ENCODE measurements at places on chromosomes 3 and 15.

DNA sequence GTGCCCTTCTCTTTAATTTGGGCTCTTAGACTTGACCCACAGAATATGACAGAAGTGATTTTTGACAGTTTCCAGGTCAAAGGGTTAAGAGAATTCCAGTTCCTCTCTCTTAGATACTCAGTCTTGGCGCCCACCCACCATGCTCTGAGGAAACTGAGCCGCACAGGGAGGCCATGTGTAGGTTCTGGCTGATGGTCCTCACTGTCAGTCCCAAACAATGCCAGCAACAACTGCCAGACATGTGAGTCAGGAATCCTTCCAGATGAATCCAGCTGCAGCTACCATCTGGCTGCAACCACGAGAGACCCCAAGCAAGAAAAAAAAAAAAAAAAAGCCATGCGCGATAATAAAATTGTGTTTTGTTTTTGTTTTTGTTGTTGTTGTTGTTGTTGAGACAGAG is 326.6 kb downstream of the MAGI1 start:
- no peak for DNase-seq

DNA sequence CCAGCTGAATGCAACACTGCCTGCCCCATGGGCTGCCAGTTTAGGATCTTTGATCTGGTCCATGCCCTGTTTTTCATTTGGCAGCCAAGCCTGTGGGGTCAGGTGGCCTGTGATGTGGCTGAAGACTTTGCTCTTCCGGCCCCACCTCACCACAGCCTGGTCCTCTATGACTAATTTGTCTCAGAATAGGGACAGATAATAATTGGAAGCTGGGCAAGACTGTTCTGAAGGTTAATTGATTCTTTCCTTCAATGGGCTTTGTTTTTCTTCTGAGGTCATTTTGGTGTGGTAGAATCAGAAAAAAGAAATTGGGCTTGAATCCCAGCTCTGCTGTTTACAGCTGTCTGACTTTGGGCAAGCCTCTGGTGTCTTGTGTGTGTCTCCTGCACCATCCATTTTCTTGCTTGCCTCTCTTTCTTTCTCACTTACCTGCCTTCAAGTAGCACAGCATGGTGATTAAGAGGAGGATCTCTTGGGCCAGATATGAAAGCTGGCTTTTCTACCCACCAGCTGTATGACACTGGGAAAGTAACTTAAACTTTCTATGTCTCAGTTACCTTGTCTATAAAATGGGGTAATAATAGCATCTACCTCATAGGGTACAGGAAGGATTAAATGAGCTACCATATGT is 24.2 kb downstream of the ABHD2 start:
- no peak for DNase-seq

DNA sequence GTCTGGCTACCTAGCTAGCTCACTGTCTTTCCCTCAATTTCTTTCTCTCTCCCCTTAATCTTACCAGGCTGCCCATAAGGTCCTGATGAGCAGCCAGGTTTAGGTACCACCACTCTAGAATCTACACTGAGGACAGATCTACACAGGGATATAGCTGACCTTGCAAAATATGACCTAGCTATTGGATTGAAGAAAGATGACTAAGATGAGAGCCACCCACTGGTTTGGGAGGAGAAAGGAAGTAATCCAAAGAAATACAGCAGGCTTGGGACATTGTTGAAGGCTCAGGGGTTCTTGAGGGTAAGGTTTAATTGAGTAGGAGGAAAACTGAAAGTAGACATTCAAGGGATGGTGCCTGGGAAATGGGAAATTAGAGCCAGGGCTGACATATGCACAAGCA is 142.0 kb upstream of the TMC3 start:
- no peak for DNase-seq

DNA sequence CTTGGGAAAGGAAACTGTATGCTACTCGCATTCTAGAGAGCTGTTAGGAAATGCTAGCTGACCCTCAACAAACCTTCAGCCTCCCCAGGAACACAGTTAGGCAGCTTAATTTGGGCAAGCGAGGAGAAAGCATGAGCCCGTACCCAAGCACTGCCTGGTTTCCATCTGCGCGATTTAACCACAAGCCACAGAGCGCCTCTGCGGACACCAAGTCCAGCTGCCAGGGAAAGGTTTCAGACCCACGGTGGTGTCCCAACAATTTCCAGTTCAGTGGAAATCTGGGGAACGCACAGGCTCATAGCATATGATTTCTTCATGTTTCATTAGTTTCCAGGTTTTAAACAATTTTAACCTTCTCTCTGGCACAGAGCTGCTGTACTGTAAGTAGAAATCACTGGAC is 617.6 kb downstream of the FHIT start:
- DNase-seq: no peak

GRCh38 chr3:79872483-79872882 is 104.7 kb upstream of the ROBO1 start:
- DNase-seq: no peak

DNA sequence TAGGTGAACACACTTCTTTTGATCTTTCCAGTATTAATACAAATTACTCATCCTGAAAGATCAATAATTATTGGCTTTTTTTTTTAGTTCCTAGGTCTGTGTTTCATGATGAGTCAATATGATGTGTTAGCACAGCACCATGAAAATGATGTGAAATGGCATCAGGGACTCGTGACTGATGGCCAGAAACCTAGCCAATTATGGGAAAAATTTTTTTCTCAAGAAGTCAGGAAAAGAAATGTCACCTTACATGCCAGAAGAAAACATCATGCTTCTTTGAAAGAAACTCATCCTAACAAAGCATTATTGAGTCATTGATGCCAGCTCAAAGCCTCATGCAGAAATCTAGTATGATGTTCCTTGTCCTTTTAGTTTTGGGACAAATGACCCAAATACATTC is 468.3 kb upstream of the CBLB start:
- DNase-seq: no peak

DNA sequence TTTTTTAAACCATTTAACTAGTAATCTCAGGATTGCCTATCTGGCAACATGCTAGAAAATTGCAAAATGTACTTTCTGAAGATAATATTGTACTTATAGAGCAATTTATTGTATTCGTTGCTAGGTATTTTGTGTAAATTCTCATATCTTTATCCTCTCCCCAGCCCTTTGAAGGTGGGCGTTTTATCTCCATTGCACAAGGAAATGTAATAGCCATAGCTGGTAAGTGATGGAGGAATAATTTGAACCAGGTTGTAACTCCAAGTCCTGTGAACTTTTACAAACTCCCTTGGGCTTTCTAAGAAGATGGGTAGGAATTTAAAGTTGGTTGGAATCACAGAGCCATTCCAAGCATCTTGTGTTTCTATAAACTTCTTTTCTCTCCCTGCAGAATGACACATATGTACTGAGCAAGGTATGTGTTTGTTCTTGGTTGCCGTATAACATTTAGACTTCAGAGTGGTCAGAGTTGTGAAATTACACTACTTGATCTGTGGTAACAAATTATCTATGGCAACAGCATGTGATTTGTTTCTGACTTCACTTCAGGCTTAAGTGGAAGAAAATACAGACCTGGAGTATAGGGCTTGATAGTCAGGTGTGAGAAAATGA is 170.9 kb downstream of the AKAP13 start:
- DNase-seq: no peak

- DNase-seq: no peak
Measured at GRCh38 chr3:32873531-32874130, 55.8 kb downstream of the TRIM71 start.

- DNase-seq: no peak
Measured at GRCh38 chr3:17544632-17545031, 197.8 kb downstream of the TBC1D5 start.

GRCh38 chr3:99945328-99945995 is 127.8 kb downstream of the CMSS1 start:
- DNase-seq: no peak

- DNase-seq: no peak
Measured at GRCh38 chr3:63442918-63443317, 164.8 kb downstream of the SYNPR start.

DNA sequence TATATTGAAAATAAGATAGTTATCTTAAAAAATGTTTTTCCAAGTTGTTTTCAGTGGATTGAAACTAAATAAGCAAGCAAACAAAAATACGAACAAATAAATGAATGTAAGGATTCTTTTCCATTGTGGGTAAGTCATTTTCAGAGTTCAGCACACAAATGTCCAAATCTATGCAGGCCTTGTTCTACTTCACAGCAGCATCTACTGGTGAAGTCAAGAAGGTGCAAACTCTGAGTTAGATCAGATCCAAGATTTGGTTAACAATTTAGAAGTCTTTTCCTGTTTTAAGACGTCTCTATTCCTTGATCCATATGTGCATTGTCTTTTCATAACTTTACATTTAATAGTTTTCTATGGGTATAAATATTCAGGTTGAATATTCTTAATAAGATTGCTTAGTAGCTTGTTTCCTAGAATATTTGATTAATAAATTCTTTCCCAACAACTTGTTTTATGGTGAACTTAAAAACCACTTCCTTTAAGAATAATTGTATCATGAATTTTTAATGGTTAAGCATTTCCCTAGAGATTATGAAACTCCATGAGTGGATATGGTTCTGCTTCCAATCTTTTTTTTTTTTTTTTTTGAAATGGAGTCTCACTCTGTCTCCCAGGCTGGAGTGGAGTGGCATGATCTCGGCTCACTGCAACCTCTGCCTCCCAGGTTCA is 10.5 kb downstream of the PTX3 start:
- DNase-seq: no peak

GRCh38 chr3:40524222-40524567 is 565 bp upstream of the ZNF621 start:
- no peak for DNase-seq

GRCh38 chr15:56228352-56228751 is 15.3 kb downstream of the RFX7 start:
- no peak for DNase-seq

DNA sequence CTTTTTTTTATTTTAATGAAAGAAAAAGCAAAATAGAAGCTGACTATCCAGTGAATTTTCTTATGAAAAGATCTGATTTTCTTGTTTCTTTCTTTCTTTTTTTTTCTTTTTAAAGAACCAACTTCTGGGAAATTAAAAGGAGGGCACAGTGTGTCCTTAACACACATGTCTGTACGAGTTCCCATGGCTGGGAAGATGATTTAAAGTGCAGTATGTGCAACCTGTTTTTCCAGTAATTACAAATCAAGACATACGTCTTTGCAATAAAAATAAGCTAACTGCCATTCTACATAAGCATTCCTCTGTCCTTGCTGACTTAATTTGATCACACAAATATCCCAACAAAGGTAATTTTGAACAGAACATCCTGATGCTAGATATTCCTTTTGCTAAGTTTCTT is 416.1 kb downstream of the ROBO1 start:
- no peak for DNase-seq

DNA sequence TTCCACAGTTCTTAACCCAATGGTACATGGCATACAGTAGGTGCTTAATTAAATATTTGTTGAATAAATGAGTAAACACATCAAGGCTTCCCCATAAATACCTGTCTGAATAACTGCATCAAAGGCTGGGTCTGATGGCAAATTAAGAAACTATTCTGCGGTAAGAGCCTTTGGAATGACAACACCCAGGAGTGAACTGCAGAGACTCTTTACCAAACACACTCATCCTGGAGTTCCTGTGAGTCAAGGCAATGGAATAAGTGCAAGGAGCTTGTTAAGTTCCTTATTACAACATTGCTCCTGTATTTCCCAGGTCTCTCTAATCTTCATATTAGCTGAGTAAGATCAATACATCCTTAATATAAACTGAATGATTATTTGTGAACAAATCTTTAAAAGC is 119.9 kb upstream of the STT3B start:
- DNase-seq: no peak

- no peak for DNase-seq
Measured at GRCh38 chr15:55224892-55225291, 28.2 kb upstream of the RSL24D1 start.

- DNase-seq: no peak
Measured at GRCh38 chr3:160831401-160831800, 75.4 kb downstream of the PPM1L start.

- no peak for DNase-seq
Measured at GRCh38 chr3:146536681-146537080, 7.7 kb downstream of the PLSCR1 start.

DNA sequence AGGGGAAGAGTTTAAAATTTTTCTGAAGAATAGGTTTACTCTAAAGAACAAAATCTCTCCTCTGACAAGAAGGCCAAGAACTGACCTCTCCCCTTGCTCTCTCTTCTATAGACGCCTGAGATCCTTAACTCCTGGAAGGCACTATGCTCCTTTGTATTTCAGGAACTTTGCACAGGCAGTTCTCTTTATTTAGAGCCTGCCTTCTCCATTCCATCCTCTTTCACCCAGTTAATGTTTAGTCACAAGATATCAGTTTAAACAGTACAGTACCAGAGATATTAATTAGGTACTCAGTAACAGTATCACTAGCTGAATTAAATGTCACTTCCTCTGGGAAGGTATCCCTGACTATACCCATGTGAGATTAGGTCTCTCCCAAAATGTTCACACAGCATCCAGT is 33.5 kb downstream of the HERC1 start:
- no peak for DNase-seq

DNA sequence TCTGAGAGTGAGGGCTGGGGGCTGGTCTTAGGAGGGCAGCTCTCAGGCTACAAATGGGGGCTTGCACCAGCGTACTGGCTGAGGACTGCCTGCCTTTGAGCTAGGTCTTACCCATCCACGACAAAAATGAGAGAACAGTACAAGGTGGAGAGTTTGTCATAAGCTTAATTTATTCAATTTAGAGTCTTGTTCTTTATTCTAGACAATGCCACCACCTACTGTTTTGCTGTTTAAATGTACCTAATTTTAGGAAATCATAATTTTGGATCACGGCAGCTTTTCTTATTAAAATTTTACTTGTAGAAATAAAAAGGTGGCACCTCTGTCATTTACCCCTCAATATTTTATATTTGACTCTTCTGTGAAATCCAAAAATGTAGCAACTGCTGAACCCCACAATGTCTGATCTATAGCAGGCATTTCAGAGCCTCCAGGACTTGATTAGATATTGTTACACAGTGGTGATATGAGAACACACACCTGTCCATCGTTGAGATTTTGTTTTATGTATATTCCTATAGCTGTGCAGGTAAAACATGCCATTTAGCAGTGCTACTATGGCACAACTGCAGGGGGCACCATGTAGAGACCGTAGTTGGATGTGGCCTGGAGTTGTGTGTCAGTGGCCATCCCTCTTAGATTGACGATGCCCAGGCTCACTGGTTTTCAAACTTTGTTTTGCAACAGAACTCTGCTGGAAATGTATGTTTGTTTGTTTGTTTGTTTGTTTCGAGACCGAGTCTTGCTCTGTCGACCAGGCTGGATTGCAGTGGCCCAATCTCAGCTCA is 88.6 kb downstream of the SLCO3A1 start:
- DNase-seq: no peak

GRCh38 chr3:7204848-7205156 is 343.9 kb downstream of the GRM7 start:
- DNase-seq: no peak

DNA sequence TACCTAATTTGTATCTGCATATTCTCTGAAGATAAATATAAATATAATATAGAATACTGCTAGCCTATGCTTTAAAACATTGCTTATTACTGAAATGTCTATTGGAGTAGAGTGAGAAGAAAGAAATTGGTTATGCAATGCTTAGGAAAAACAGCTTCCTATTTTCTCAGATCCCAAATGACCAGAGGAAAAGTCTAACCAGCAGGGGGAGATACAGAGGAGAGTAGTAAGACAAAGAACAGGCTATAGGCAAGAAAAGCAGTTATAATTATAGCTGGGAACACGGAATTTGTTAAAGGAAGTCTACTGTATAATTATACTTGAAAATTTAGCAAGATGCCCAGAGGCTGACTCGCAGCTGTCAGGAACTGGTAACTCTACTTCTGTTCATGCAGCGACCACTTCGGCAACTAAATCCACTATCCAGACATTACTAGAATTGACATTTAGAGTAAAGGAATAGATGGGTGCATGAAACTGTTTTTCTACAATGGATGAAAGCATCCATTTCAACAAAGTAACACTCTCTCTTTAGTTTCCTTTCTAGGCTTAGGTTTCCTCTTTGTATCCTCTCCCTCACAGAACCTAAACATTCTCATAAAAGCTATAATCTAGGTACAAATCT is 97.2 kb downstream of the TBC1D5 start:
- no peak for DNase-seq
